ENCODE measurements at places on chromosomes 5 and 9. TPM values are rescaled to one million over a fixed set of nuclear protein-coding genes. Genes with fewer than 3 reads are reported as not detected.

DNA sequence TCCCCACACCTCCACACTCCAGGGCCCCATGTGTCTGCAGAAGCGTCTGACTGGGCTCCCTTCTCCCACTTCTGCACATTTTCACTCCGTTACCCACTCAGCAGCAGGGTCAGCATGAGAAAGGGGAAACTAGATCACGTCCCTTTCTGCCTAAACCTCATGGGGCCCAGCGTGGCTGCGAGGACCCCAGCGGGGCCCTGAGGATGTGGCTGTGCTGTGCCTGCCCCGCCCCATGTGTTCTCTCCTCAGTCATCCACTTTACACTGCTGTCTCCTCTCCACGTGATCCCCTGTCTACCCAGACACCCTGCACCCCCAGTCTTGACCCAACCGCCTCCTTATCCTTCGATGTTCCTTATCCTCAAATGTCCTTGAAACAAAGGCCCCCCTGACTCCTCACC lies 59.8 kb upstream of the OTULINL start:
- no peak for DNase-seq

DNA sequence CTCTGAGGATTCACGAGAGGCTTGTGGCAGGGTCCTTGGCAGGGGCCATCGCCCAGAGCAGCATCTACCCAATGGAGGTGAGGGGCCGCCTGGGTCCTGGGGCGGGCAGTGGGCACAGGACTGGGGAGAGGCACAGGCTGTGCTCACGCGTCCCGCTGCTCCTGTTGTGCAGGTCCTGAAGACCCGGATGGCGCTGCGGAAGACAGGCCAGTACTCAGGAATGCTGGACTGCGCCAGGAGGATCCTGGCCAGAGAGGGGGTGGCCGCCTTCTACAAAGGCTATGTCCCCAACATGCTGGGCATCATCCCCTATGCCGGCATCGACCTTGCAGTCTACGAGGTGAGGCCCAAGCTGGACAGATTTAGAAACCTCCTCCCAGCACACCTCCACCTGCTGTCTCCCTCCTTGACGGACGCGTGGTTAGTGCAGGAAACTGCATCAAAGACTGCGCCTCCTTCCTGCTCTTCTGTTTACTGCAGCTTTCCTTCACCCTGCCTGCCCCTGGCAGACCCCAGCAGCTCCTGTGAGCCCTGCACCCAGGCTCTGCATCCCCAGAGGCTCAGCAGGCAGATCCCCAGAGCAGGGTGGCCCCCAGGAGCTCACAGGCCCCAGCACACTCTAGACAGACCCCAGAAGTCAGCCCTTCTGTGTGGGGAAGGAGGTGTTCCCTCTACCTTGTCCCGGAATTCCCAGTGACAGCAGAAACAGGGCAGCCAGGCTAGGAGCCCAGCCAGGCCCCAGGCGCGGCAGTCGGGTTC lies 21.2 kb downstream of the PTGES2 start:
- no peak for DNase-seq

GRCh38 chr9:127884427-127884911 lies 7.0 kb upstream of the AK1 start:
- DNase-seq = peak; percentile 10

DNA sequence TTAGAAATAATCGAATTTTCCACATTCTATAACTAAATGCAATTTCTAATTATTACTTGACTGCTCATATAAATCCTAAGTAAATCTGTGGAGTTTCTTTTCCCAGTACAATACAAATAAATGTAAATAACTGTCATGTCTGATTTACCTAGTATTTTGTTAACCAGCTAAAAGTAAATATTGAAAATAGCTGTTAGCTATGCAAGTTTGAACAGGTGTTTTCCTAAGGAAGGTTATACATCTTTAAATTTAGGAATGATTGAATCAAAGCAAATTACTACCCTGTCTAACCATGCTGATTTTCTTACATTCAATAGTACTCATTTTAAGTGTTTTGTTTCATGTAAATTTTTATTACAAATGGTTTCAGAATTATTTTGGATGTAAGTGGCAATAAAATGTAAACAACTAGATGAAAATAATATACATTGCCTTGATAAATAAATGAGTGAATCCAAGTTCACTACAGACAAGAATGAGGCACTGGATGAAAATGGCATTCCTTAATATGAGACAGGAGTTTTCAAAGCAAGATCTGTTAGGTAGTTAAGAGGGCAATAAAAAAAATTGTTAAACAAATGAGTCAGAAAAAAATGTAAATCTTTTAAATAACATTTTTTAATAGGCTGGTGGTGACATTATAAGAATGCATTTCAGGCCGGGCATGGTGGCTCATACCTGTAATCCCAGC lies 15.8 kb downstream of the MCIDAS start:
- DNase-seq = no peak

DNA sequence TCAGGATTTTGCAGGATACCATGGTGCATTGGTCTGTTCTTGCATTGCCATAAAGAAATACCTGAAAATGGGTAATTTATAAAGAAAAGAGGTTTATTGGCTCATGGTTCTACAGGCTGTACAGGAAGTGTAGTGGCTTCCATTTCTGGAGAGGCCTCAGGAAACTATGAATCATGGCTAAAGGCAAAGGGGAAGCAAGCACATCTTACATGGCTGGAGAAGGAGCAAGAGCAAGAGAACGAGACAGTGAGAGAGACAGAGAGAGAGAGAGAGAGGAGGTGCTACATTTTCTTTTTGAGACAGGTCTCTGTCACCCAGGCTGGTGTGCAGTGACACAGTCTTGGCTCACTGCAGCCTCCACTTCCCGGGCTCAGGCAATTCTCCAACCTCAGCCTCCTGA lies 43.9 kb downstream of the P4HA2 start:
- no peak for DNase-seq

GRCh38 chr5:98397081-98397480 lies 376.4 kb upstream of the RGMB start:
- DNase-seq = no peak

GRCh38 chr5:158464383-158464782 lies 605.4 kb upstream of the CLINT1 start:
- no peak for DNase-seq

GRCh38 chr5:133728475-133728874 lies 116.1 kb upstream of the FSTL4 start:
- no peak for DNase-seq

DNA sequence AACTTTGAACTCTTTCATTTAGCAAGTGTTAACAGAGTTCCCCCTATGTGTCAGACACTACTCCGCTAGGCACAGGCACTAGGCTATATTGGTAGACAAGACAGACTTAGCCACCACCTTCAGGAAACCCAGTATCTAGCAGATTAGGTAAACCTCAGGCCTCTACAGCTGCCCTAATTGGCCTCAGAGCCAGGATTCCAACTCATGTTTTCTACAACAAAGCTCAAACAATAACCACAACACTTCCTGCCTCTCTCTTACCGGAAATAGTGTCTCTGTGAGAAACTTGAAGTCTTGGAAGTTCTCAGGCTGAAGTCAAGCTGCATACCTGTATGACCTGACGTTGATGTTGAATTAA lies 116.6 kb upstream of the SLC44A1 start:
- DNase-seq = peak; percentile 23

DNA sequence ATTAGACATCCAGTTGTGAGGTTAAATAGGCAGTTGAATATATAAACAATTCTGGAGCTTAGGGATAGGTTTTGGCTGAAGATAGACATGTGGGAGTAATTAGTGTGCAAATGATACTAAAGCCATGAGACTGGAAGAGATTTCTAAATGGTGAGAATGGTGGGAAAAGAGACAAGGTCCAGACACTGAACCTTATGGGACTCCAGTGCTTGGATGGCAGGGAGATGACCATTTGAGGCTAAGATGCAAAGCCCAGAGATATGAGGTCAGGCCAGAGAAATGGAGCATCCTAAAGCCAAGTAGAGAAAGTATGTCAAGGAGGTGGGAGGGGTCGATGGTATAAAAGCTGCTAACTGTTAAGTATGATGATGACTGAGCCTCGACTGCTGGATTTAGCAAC lies 115.6 kb downstream of the SEMA5A start:
- no peak for DNase-seq

GRCh38 chr5:61719124-61719523 lies 387.1 kb downstream of the ZSWIM6 start:
- no peak for DNase-seq

GRCh38 chr9:101383361-101383760 lies 1.4 kb downstream of the BAAT start:
- no peak for DNase-seq

GRCh38 chr9:21761309-21761901 lies 41.0 kb upstream of the MTAP start:
- no peak for DNase-seq

DNA sequence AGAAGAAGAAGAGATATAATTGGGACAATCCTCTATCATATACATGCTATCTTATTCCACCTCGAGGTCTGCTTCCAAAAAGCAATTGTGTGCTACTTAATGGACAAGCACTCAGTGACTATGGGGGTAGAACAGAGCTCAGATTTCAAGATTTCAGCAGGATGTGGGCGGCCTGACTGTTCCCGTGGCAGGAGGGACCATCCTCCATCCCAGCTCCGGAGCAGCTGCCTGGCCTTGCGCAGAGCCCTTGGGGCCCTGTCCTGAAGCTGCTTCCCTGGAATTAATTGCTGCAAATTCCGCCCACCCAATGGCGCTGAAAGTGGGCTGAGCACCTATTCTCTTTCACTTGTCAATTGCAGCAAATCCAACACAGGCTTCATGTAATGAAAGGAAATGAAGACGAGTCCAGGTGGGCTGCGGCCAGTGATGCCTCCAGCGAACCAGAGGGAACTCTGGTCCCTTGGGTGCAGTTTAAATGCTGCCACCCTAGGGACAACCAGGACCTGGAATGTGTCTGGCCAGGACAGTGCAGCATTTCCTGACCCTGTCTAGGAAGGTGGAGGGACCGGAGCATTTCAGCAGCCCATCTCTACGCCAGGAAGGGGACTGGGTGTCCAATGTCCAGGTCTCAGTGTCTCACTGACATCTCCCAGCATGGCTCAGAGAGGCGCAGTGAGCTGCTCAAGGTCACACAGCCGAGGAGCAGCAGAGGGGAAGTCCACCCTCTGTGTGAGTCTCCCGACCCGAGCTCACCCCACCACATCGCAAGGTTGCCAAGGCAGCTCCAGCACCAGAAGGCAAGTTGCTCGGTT lies 50.5 kb upstream of the FCN1 start:
- no peak for DNase-seq

- DNase-seq = no peak
Observed at GRCh38 chr5:118616281-118616680, 372.1 kb downstream of the DTWD2 start.

GRCh38 chr5:176517053-176517661 lies 20.0 kb downstream of the RNF44 start:
- no peak for DNase-seq

DNA sequence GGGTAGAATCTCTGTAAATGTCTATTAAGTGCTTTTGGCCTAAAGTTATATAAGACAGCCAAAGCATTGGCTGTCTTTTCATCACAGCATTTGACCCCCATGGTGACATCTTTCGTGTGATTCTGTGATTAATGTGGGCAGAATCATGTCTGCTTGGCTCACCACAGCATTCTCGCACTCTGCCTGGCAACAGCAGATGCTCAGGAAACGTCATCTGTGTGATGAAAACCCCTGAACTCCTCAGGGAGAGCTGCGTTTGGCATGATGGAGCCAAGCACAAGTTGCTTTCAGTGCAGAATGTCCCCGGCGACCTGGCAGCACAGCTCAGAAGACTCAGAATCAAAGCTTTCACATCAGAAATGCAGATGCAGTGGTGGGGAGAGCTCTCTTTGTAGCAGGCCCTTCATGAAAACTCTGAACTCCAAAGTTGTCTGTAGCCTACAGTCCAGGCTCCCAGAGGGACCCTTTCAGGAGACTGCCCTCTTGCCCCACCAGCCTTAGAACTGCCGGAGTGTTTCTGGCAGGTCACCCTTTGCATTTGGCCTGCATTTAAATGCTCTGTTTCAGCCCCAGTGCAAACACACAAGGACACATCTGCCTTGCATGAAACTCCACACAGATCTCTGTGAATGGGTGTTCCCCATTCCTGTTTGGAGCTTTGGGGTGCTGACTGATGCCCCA lies 155.6 kb upstream of the PANK3 start:
- DNase-seq = peak; percentile 18

DNA sequence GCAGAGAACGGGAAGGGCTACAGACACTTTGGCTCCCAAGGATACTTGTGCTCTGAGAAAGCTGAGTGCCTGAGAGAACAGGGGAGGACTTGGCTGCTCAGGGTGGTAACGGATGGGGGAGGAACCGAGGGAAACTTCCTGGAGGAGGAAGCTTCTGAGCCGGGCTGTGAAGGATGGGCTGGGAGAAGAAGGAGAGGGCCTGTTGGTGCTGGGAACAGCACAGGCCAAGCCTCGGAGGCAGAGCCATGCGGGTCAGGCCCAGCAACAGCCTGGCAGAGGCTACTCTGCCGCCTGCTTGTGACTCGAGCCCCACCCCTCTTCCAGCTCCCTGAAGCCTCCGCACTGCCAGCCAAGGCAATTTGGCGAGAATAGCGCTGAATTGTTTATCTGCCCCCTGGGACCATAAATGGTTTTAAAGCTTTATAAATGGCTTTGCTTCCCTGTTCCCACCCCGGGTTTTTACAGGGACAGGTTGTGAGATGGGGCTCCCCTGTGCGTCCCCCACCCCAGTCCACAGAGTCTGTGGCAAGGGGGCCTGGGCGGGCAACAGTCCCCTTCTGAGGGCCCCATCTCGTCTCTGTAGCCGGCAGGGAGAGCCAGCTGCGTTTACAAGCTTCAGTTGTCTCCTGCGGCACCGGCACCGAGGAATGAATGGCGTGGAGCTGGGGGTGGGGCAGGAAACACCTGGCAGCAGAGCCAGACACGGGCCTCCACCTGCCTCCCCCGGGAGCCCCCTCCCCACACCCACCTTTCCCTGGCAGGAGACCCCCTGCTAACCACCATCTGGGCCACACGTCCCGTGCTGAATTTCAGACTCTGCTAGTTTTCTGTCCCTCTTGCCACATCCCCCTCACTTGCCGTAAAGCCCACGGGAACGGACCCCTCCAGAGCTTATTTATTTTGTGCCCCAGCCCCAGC lies 24.4 kb downstream of the FAM163B start:
- DNase-seq = peak; percentile 51

- no peak for DNase-seq
Observed at GRCh38 chr5:63097286-63097685, 518.7 kb downstream of the LRRC70 start.

GRCh38 chr5:17999858-18000257 lies 365.6 kb downstream of the TAF11L14 start:
- no peak for DNase-seq

GRCh38 chr9:14326264-14326826 lies 12.4 kb upstream of the NFIB start:
- DNase-seq = no peak

The WDR31 gene
- 0.62 TPM for total RNA-seq

The GRM6 gene
- total RNA-seq = not detected

The SLC34A3 gene
- not detected for total RNA-seq

The DOK3 gene
- 115 TPM for total RNA-seq

The KCNMB1 gene
- not detected for total RNA-seq

The IGFBPL1 gene
- not detected for total RNA-seq

The DMGDH gene
- 0.87 TPM for total RNA-seq

The FNIP1 gene
- total RNA-seq = 57.8 TPM

The ABCA1 gene
- 22.8 TPM for total RNA-seq

The EIF4E1B gene
- total RNA-seq = not detected

The BARHL1 gene
- total RNA-seq = not detected

The ST8SIA4 gene
- total RNA-seq = 42.6 TPM
